ENCODE measurements at places on chromosomes 4 and X.

DNA sequence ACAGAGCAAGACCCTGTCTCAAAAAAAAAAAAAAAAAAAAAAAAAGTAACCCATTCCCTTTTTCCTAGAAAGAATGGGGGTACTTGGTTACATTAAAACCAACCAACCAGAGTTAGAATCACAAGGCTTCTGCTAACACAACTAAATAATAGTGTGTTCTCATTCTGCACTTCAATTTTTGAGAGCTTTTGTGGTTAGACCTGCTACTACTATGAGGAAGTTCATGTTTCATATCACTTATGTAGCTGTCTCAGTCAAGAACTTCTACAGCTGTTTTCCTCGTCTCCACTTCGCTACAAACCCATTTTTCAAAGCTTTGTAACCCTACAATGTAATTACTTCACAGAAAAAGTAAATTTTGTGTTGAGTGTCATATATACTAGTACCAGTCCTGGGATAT lies 58.3 kb downstream of the PDHA2 start:
- no peak for DNase-seq

DNA sequence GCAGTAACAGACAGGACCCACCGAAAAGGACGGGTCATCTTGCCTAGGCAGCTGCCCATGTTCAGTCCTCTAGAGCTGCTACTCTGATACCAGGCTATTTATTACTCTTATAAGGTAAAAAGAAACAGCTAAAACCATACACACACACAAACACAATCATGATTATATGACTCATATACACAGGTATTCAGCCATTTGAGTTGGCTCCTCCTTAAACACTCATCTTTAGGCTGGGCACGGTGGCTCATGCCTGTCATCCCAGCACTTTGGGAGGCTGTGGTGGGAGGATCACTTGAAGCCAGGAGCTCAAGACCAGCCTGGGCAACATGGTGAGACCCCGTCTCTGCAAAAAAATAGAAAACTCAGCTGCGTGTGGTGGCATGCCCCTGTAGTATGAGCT lies 76.6 kb downstream of the F11 start:
- no peak for DNase-seq

GRCh38 chrX:119729408-119730201 lies 28.8 kb upstream of the SOWAHD start:
- DNase-seq, result peak; percentile 70

- no peak for DNase-seq
Measured at GRCh38 chr4:77989968-77990367, 67.2 kb upstream of the FRAS1 start.

DNA sequence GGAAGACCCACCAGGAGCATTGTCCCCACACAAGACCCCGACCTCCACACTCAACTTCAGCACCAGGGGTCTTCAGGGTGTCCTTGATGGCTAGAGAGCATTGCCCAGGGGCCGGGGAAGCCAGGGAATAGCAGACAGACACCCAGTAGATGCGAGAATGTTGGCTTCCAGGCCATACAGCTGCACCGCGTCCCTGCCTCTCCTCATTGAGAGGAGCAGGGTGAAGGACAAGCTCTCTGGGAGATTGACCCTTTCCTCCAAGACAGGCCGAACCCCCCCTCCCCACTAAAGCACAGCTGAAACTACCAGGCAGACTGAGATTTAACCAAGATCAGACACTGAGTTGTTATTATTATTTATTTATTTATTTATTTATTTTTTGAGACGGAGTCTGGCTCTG lies 42.6 kb upstream of the SLC25A4 start:
- DNase-seq, result no peak

- DNase-seq, result no peak
Measured at GRCh38 chrX:74438764-74439163, 17.5 kb downstream of the SLC16A2 start.

DNA sequence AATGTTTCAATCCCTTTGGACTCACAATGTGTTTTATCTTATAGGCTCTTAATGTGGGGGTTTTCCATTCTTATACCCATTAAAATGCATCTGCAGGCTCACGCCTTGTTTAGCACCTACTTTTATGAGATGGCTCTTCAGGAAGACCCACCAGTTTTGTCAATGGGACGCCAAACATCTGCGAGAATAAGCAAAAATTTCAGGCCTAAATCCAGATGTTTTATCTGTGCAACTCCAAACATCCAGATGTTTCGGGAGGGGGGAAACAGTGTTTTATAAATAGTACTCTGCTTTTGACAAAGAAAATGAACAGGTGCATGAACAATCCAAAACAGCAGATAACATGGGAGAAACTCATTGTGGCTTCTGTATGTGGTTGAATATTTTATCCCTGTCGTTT lies 342.8 kb downstream of the DHX15 start:
- DNase-seq, result peak; percentile 21

DNA sequence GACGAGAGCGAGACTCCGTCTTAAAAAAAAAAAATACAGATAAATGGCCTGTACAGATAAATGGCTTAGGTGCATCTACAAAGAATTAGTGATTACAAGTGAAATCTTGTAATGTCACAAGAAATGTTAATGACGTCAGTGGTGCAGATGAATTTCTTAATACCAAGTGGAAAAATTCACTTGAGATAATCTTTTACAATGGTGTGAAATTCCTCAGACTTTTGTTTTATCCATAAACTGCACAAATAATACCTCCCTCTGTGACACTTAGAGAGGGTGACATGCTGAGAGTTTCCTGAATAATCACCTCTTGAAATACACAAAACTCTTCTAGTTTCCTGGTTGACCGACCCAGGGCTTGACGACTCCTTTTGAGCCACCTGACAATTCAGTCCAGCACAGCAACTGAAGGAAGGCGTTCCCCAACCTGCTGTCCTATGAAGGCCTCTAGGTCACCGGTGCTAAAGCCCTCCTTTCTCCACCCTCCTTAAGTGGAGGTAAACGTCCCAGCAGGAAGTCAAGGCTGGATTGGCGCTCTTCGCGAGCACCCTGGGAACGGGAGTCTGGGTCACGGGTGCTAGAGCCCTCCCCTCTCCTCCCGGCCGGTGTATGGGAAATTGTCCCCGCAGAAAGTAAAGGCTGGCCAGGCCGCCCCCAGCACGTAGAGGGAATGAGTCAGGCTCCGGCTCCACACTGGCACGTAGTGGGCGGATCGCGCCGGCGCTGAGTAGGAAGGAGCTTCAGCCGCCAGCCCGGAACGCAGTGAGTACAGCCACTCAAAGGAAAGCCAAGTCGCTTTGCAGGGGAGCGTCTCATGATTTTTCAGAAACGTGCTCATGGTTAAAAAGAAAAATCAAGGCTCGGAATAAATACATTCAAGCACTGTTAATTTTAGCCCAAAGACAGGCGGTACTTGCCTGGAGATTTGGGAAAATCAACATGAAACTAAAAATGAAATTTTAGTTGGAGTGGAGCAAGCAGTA lies at the start of gene TMEM144:
TMEM144 (plus strand) TSS at position 662 of the 983 bp plus-strand sequence. CDS start 2,182 bp downstream, outside the sequence.
- peak; percentile 82 for DNase-seq

DNA sequence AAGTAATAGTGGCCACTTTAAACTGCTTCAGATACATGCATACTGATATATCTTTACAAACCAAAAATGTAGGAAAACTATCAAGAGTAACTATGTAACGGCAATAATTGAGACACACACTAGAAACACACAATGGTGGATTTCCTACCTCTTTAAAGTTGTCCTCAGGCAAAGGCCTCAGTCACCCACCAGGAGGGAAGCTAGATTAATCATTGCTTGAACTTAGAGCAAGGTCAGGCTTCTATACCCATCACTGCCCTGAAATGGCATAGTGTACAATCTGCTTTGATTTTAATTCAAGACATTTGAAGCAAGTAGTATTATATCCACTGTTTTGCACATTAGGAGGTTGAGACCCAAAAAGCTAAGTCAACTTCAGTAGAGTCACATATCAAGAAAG lies 110.9 kb downstream of the AREG start:
- DNase-seq, result no peak

DNA sequence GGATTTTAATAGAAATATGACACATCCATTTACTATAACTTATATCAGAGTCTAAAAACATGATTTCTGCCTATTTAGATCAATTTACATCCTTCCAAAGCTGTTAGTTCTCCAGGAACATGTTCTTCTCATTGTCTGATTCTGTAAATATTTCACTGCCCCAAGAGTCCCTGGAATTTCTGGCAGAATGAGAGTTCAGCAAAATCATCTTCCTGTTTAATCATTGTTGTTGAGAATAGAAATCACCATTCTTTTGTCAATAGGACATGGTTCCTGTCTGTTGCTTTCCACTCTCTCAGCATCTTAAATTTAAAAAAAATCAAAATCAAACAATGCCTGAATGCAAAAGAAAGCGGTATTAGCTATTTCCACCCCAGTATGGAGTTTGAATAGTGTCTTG lies 172.8 kb upstream of the FRMPD4 start:
- no peak for DNase-seq

- DNase-seq, result no peak
Measured at GRCh38 chrX:40474645-40475044, 106.1 kb upstream of the ATP6AP2 start.

- DNase-seq, result no peak
Measured at GRCh38 chr4:184114431-184114830, 103.2 kb downstream of the ENPP6 start.

DNA sequence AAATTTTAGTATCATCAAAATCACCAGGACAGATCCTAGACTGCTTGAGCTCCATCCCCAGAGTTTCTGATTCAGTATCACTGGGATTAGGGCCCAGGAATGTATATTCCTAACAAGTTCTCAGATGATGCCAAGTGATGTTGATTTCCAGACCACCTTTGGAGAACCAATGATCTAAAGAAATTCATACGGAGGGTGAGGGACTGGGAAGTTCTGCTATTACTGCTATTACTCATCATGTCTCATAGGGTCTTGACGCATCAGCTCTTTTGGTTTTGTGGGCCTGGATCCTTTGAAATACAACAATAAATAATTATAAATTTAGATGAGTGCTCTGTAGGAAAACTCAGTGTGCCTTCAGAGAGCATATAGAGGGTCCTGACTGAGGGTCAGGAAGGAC lies 59.8 kb upstream of the LGI2 start:
- DNase-seq, result no peak

DNA sequence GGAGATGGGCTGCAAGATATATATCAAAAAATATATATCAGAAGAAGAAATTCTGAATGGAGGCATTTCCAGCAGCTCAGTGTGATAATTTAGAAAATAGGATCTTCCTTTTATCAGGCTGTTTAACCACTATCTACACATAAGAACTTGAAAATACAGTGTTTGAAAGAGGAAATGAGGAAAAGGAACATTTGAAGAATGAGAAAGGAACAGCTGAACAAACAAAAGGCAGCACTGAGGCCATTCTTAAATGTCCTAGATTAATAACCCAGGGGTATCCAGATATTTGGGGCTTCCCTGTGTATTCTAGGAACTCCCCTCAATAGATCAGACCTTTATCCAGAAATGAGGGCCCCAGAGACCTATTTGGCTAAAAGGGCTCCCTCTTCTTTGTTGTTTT lies 4.1 kb downstream of the SLC39A8 start:
- DNase-seq, result no peak

DNA sequence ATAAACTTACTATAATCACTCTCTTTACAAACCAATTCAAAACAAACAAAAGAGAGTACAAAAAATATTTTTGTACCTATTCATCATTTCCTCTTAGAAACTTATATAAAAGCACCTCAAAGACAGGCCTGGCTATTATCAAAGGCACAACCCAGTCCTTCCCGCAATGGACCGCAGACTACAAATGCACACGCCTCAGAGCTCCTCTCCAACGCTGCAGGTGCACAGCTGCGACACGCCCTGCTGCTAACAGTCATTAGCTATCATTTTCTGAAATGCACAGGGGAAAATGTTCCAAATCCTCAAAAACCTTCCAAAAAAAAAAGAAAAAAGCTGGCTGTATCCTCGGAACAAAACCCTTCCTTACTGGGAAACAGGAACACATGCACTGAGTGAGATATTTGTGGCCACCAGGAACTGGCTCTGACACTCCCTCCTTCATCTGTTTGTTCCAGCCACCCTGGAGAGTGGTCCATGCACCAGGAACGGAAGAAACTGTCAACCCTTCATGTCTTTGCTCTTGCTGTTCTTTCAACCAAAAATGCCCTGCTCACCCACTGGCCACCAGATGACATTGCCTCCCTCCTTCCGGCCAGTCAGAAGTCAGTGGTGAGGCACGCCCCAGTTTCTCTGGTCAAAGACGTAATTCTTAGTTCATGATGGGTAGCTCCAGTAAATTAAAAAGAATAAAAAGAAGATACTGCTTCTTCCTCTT lies 16.7 kb downstream of the IRF2 start:
- peak; percentile 19 for DNase-seq

GRCh38 chr4:2044119-2044485 lies 15.0 kb upstream of the NAT8L start:
- DNase-seq, result no peak

DNA sequence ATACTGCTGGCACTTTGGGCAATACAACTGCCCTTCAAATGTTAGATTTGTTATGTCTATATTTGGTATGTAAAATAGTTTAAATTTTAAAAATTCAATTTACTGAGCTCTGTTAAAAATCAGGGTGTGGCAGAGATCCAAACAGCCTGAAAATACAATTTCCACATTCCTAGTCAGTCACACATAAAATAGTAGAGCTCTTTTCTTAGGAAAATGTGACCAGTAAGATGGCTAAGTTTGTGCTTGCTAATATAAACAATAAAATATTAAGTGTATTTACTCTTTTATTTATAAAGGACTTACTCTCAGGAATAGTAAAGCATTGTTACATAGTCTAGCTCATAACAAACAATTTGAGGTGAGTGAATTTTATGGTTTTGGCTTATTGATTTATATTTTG lies 200.2 kb downstream of the DKK2 start:
- DNase-seq, result peak; percentile 57

- DNase-seq, result no peak
Measured at GRCh38 chrX:41716222-41716621, 7.8 kb upstream of the GPR82 start.

DNA sequence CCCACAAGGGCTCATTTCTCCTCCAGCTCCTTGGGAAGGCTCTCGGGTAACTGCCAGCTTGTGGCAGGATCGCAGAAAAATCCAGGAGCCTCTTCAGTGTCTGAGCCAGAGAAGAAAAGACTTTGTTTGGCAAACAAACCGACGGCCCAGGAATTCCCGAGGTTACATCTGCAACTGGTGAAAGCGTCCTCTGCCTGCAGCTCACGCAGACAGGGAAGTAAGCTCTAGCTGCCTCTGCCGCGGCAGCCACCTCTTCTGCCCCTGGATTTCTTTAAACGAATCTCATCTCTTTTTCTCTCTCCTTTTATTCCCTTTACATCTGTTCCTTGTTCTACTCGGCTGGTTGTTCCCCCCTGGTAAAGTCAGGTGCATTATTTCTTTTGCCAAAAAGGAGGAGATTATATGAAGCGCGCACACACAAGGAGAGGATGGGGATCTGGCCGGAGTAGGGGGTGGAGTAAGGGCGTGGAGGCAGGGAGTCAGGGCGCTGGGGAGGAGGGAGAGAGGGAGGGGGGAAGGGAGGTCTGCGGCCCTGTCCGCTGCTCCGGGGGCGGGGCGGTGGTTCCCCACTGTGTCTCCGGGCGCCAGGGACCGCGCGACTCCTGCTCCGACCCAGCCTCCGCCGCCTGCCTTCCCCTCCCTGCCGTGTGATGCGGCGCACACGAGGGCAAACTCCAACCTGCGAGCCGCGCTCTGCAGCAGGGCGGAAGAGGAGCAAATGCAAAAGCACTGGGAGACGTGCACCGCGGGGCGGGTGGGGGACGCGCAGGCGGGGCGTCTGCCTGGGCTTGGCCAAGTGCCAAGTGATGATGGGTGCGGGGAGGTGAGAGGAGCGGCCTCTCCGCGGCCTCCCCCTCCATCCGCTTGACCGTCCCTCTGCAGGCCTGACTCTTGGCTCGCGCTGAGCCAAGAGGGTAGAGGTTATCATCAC lies at the start of gene DCHS2:
DCHS2 (minus strand) TSS at position 459 of the 931 bp plus-strand sequence; CDS start at position 15, 444 bp downstream.
- peak; percentile 54 for DNase-seq

All from muscle of back (tissue), 13 donors.